Activated CD4-positive, CD25-positive, alpha-beta regulatory T cell (primary cell): ENCODE measurements at places on chromosomes 5 and 9.
A peak's percentile ranks its signal among the peaks of the same experiment; 100 is the strongest.

DNA sequence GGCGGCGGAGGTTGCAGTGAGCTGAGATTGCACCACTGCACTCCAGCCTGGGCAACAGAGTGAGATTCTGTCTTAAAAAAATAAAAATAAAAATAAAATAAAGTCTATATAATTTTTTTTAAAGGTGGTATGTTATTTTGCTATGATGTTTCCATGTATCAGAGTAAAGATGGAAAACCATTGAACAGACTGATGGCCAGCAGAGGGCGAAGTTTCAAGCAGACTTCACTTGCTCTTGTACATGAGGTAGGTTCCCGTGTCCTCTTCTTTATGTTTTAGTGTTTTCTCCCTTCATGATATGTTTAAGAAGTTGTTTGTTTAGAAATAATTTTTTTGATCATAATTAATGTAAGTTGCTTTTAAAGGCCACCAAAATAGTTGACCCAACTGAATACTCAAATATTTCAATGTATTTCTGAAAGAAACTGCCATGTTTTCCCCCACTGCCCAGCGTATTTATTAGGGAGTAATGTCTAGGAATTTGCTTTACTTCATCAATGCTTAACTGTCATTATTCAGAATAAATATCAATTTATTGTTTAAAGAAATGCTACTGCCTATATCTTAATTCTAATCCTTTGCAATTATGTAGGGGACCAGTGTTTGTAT, 146.4 kb downstream of the HACD4 start:
- peak; percentile 30 for DNase-seq

- no peak for DNase-seq
Observed at GRCh38 chr9:108039493-108039892, 549.9 kb upstream of the KLF4 start.

DNA sequence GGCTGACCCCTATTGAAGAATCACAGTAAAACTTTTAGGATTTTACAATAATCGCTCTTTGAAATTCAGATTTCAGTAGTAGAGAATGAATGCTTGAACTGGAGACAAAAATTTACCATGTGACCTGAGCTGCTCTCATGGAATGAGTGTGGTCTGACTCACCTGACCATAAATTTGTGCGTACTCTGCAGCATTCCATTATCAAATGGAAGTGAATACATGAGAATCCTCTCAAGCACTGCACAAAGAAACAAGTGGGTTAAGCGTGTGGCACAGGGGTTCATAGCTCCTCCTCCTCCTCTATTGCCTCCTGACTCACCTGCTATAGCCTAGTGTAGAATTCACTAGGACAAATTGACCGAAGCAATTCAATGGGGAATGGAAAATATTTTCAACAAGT, 269.8 kb upstream of the CDH9 start:
- no peak for DNase-seq

GRCh38 chr5:53099546-53099945, 10.0 kb downstream of the MOCS2 start:
- DNase-seq: no peak

- no peak for DNase-seq
Observed at GRCh38 chr9:90044263-90044662, 439.5 kb downstream of the GADD45G start.

GRCh38 chr5:113181853-113182490, 205.4 kb downstream of the DCP2 start:
- DNase-seq: no peak

- no peak for DNase-seq
Observed at GRCh38 chr5:167503926-167504720, 787.3 kb upstream of the WWC1 start.

GRCh38 chr5:38720554-38721361, 125.1 kb upstream of the OSMR start:
- DNase-seq: no peak

DNA sequence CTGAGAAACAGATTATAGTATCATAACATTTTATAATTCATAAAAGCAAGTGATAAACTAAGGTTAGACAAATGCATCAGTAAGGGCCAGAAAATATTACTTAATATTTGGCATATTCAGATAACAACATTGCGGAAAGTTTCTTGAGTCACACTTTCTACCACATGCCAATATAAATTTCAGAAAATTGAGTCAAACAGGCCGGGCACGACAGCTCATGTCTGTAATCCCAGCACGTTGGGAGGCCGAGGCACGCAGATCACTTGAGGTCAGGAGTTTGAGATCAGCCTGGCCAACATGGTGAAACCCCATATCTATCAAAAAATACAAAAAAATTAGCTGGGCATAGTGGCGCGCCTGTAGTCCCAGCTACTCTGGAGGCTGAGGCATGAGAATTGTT, 47.1 kb downstream of the SLC38A9 start:
- no peak for DNase-seq

GRCh38 chr9:136090056-136090735, 4.9 kb downstream of the NACC2 start:
- DNase-seq: no peak

GRCh38 chr9:91948597-91949391, 1.2 kb downstream of the ROR2 start:
- DNase-seq: no peak

- no peak for DNase-seq
Observed at GRCh38 chr9:24459953-24460352, 85.7 kb downstream of the IZUMO3 start.

DNA sequence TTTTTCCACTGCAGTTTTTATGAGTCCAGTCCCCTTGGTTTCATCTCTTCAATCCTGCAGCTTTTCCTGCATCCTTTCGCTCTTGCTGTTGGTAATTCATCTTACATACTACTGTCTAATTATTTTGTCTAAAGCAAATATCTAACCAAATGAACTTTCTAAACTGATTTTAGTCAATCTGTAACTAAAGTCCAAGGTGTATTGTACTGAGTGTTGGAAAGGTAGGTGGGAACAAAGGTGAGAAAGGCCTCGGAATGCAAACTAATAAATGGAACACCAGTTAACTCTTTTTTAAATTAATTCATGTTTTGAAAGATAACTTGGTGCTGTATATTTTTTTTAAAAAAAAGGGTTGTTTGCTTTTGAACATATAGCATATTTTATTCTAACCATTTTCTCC, 152.7 kb upstream of the CYLC2 start:
- DNase-seq: no peak

GRCh38 chr5:158908425-158909220, 191.1 kb downstream of the EBF1 start:
- no peak for DNase-seq

DNA sequence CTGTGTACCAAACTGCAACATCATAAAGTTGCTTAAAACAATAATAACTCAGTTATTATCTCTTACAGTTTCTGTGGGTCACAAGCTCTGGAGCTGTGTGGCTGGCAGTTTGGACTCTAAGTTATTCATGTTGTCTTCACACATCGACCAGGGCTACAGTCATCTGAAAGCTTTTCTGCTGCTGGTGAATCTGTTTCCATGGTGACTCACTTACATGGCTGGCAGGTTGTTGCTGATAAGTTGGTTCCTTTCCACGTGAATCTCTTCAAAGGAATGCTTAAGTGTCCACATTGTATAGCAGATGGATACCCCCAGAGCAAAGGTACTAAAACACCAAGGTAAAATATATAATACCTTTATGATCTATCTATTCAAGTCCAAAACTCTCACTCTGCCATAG, 44.8 kb upstream of the CYLC2 start:
- DNase-seq: no peak

GRCh38 chr5:124973661-124974060, 227.2 kb upstream of the ZNF608 start:
- no peak for DNase-seq

- no peak for DNase-seq
Observed at GRCh38 chr5:131214609-131215227, 44.0 kb downstream of the LYRM7 start.

- no peak for DNase-seq
Observed at GRCh38 chr5:98557916-98558315, 215.5 kb upstream of the RGMB start.

GRCh38 chr5:121008041-121008440, 543.9 kb downstream of the PRR16 start:
- no peak for DNase-seq

- DNase-seq: no peak
Observed at GRCh38 chr5:59020611-59021285, 437.9 kb downstream of the RAB3C start.

DNA sequence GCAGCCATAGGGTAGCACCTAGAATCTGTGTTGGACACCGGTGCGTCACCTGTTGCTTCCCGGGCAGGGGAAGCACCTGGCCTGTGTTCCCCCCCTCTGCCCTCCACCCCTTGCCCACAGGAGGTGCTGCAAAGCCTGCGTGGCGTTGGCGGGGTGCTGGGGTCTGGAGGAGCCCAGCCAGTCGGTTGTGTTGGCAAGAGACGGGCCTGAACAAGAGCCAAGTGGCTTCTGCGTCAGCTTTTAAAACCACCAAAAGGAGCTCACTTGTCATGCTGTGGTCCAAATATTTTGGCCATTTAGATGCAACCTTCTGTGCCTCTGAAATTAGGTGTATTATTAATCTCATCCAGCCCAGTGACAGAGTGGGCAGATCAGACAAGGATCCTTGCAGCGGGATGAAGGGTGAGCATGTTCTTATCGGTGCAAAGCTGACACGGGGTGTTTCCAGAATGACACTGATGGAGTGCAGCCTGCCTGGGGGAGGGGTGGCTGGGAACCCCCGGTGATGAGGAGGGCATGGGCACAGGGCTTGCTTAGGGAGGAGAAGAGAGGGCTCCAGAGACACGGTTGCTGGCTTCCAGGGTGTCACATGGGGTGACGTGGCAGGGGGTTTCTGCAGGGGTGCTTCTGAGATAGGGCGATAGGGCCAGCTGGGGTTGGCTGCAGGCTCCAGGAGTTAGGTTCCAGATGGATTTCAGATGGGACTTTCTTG, 9.7 kb upstream of the RXRA start:
- no peak for DNase-seq

GRCh38 chr5:135173662-135174290, 139.7 kb upstream of the PITX1 start:
- no peak for DNase-seq

DNA sequence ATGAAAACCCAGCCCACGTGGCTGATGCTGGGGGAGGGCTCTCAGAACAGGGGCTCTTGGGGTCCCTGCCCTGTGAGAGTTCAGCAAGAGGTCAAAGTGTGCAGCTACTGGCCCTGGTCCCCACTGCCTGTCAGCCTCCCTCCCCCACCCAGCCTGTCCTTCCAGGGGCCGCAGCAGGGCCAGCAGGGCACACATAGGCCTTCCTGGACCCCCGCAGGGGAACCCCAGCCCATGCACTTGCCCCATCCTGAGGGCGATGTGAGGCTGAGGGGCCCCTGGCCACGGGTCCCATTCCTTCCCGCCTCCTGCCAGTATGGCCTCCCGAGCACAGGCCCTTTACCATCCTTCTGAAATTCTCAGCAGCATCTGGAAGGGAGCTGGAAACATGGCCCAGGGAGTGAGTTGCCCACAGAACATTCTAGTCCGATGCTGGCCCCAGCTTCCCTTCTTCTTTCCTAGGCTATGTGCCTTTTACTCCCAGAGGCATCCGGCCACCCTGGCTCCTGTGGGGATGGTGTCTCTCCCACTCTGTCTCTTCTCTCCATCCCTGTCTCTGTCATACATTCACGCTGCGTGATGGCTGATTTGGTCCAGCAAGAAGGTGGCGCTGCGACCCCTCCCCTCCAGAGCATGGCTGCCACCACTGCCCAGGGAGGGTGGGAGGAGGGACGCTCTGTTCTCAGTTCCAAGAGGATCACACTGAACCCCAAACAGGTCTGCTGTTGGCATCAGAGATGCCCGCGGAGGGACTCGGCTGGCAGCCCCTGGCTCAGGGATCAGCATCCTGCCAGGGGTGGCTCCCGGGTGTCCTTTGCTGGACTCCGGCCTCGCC, 19.6 kb downstream of the MRPL36 start:
- no peak for DNase-seq

DNA sequence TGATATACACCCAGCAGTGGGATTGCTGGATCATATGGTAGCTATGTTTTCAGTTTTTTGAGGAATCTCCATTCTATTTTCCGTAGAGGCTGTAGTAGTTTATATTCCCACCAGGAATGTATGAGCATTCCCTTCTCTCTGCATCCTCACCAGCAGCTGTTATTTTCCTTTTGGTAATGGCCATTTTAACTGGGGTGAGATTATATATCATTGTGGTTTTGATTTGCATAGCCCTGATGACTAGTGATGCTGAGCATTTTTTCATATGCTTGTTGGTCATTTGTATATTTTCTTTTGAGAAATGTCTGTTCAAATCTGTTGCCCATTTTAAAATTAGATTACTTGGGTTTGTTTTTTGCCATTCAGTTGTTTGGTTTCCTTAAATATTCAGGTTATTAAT, 11.2 kb upstream of the PPIC start:
- no peak for DNase-seq

DNA sequence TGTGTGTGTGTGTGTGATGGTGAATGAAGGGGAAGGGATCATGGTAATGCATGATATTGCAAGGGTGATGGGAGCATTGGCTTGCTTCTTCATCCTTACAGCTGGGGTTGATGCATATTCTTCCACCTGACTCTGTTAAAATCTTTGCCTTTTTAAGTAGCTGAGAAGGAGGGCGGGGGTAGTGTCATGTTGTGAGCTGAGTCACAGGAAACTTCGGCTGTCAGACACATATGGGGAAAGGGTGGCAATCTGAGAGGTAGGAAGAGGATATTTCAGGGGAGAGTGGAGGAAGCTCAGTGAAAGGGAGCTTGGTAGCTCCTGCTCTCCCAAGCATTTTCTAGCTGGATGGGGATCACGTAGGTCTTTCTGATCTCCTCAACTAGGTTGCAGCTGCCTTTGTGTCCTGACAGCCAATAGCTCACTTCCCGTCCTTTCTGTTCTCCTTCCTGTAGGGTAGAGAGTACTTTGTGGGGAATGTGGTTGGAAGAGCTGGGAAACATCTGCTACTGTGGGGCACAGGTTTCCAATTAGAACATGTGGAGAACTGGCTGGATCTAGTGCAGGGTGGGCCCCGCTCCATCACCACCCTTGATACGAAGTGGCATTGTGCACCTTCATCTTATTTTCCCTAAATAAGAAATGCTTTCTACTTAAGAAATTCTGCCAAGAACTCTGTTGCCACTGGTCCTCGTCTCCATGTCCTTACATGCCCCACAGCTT, 18.1 kb upstream of the CLK4 start:
- no peak for DNase-seq
